SK-N-SH treated with all-trans-retinoic acid at 6 μM for 48 hours (cell line): ENCODE measurements at places on chromosomes 3 and 15.

- ATAC-seq, result no peak
These were observed 4.9 kb upstream of the TJP1 start for GRCh38 chr15:29826908-29827820.

DNA sequence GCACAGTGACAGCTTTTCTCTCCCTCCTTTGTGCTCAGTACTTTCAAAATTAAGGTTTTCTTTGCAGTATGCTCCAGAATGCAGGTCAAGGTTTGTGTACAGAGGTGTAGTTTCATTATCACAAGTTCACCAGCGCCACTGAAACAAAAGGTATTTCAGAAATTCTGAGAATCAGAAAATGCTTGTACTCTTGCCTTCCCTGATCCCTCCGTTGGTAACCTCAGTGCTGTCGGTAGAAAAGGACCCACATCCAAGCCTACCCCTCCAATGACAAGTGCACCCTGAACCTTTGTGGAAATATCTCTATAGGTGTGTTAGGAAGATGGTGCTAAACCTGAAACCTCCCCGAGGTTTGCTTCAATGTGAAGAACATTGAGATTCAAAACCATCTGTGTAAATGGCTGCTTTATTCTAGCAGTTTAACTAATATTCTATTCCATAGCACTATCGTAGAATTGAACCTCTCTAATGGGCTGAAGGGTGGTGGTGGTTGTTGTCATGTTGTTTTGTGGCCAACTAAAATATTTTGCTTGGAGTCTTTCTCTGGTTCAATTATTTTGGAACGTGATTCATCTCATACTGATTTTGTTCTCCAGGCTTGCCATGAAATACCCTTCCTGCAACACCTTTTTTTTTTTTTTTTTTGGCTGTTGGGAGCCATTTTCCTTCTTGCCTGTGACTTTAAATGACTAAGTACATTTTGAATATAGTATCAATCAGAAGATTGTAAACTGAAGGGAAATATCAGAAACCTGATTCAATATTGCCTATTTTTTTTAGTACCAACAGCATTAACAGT lies 20.7 kb downstream of the ZBTB38 start:
- no peak for ATAC-seq

GRCh38 chr3:73734211-73735089 lies 109.7 kb upstream of the PDZRN3 start:
- no peak for ATAC-seq

- no peak for ATAC-seq
These were observed 89.6 kb upstream of the GALNT15 start for GRCh38 chr3:16084887-16085286.

GRCh38 chr3:43180694-43181093 lies 74.8 kb upstream of the POMGNT2 start:
- ATAC-seq, result no peak

GRCh38 chr3:13379201-13379830 lies 40.8 kb downstream of the NUP210 start:
- peak; percentile 92 for ATAC-seq

DNA sequence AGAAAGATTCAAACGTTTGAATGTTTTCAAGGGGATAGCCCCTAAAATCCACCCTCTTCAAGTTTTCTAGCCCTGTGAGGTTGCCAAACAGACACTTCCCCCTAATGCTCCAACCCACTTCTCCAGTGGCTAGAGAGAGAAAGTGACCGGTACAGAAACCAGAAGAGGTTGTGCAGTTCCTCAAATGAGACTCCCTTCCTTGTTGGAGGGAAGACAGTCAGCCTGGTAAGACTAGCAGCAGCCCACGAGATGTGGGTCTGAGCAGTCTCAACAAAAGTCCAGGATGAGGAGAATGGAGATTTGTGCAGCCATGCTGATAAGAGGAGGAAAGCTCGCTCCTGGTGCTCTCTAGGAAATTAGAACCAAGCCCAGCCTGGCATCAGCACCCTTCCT lies 222.8 kb upstream of the TPRG1 start:
- ATAC-seq, result no peak

- ATAC-seq, result peak; percentile 71
These were observed 36.8 kb downstream of the MUC4 start for GRCh38 chr3:195774917-195775316.

DNA sequence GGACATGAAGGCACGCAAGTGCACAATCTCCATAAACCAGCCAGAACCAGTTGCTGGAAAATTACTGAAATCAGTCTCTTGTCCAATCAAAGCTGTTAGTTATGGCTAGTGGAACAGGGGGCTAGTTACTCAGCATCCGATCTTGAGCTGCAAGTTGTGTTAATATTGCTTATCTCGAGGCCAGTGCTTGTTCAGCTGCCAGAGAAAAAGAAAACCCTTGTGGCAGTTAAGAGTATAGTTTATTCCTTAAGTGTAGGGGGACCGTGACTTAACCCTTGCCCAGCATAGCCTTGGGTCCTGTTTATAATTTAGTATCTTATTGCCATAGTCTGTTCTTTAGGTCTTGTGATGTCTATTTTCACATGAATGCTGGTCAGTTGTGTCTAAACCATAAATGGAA lies 268.5 kb downstream of the CD47 start:
- ATAC-seq, result no peak

DNA sequence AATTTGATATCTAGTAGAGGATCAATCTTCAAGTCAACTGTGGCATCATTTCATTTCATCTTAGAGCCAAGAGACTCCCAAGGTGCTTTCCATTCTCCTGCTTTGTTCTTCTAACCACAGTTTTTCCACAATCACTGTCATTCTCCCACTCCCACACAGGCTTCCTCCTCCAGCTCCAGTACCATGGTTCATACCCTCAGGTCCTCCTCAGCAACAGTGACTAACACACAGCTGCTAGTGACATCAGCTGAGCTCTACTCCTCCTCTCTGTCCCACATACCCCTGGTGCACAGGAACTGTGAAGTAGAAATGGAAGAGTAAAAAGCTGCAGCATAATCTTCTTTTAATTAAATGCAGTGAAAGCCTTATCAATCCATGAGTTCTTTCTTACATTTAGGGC lies 200.2 kb upstream of the DPH6 start:
- no peak for ATAC-seq

- ATAC-seq, result peak; percentile 51
These were observed 177.6 kb upstream of the BCL6 start for GRCh38 chr3:187922704-187923416.

GRCh38 chr3:195566797-195567196 lies 16.9 kb downstream of the APOD start:
- no peak for ATAC-seq

GRCh38 chr3:156547637-156548036 lies 7.3 kb downstream of the SSR3 start:
- ATAC-seq, result peak; percentile 18

GRCh38 chr3:22960105-22960984 lies 242.8 kb upstream of the UBE2E2 start:
- ATAC-seq, result peak; percentile 74

- ATAC-seq, result no peak
These were observed 54.2 kb upstream of the PIK3R4 start for GRCh38 chr3:130800829-130801228.

DNA sequence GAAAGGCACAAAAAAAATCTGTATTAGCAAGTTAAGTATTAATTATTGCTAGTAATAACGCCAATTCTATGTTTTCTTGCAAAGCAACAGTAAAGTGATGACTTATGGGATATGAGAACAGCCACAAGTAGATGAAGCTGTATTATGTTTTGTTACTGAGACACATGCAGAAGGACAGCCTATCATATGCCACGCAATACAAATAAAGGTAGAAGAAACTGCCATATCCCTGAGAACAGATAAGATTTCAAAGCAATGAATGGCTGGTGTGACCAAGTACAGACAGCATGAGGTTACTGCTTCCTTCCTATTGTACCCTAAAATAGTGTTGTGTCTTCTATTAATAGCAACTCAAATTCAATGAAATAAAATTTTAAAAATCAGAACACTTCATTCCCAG lies 26.7 kb downstream of the STAG1 start:
- ATAC-seq, result no peak

DNA sequence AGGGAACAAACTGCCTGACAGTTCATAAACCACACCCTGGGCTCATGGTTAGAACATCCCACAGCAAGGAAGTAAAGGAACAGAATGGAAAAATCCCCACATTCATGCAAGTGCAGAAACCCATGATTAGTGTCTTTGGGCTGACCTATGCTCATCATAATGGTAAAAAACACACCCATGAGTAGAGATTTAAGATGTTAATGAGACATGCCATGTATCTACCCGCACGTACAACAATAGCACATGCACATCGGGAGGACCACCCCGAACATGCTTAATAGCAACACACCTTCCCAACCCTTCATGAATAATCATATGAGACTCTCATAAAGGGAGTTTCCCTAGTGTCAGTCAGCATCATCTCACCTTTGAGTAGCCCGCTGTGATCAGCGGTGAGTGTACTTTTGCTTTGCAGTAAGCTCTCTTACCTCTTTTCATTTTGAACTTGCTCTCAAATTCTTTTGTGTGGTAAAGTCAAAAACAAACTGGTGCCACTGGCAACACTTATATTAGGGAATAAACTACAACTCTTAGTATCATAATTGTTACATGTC lies 23.2 kb downstream of the ZBED2 start:
- ATAC-seq, result no peak

- no peak for ATAC-seq
These were observed 577.0 kb upstream of the MDFIC2 start for GRCh38 chr3:70889162-70890019.

- peak; percentile 30 for ATAC-seq
These were observed at the start of gene EFCC1 for GRCh38 chr3:129001101-129001805. EFCC1 (plus strand) TSS chr3:129001304; CDS start chr3:129001629, 325 bp downstream.

DNA sequence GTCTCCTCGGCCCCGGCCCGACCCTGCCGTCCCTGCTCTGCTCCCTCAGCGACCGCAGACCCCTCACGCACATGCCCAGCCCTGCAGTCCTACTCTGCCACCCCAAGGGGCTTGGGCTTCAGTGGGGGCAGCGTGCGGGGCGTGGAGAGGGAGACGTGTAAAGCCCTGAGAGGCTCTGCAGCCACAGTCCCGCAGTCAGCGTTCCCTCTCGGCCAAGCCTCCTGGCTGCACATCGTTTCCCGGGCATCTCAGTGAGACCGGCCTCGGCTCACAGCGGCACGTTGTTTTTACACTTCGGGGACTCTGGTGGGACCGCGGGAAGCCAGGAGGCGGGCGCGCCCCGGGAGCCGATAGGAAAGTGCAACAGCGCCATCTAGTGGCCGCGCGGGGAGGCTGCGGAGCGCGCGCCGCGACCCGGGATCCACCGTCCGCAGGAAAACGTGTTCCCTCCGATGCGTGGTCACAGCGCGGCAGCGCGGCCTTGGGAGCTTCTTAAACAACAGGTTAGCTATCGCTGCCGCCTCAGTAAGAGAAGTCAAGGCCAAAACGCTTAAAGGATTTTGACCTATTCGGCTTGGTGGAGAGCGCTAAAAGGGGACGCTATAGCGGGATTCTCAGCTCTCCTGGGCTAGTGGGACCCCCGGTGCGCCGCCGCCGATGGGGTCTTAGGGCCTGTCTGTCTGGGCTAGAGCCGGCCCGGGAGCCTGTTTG lies 226.8 kb upstream of the IGF1R start:
- ATAC-seq, result peak; percentile 91

DNA sequence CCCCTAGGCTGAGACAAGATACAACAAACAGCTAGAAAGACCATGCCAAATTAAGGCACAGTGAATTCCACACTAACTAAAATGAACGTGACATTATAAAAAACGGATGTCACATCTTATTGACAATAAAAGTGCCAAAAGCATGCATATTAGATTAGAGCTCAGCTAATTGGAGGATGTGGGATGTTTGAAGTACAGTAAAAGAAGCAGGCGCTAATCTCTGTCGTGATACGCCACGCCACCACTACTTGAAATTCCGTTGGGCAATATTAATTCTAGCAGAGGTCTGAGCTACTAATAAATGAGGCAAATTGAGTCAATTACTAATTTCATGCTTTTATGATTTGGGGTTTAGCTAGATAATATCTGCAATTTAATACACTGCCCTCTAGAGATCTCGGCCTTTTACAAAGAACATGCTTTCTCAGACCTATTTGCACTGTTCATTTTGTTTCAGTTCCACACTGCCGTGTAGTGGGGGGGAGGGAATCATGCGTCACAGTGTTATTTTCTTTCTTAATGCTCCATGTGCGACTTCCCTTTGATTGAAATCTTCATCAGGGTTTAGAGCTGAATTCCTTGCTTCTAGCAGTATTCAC lies 52.9 kb upstream of the ROBO2 start:
- peak; percentile 57; the same call in 2 of the 3 replicates for ATAC-seq

DNA sequence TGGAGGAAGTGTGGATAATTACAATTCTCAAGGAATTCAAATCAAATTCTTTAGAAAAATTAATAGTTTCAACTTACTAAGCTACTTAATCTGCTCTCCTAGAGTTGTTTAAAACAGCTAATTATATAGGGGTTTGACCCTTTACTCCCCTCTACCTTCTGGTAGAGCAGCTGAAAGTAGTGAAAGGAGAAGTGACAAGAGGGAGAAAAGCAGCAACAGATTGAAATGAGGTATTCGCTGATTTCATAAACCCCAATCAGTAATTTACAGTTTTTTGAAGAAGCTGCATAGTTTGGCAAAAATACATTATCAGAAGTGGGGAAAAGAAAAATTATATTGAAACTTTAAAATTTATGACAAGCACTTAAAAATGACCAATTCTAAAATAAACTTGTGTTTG lies 52.8 kb downstream of the ZMAT3 start:
- ATAC-seq, result no peak

DNA sequence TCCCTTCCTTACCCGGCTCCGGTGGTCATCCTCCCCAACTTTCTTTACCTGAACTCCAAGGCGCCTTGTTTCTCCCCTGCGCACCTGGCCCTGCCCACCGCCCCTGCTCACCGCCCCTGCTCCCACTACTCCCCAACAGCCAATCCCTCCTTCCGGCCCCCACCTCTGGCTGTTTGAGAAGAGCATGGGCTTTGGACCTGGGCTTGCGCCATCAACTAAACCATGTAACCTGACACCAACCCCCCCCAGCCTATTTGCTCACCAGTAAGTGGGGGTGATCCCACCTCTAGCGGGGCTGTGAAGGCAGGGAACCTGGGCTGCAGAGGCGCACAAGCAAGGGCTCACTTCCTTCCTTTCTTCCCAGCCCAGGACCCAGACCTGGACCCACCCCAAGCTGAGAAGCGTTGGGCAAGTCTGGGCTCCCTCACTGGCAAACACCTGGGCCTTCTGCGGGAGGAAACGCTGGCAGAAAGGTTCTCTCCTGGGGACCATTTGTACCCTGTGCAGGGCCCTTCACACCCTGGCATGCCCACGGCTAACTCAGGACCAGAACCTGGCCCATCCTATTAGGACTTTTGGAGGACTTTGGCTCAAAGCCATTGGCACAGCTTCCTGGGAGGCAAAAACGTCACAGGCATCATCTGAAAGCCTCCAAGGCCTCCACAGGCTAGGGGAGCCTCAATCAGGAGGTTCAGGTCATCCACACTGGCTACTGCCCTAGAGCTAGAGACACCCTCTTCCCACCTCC lies at the start of gene PLXNB1:
PLXNB1 (minus strand) TSS at position 127 of the 748 bp plus-strand sequence. CDS start 5,475 bp downstream, outside the sequence.
- no peak for ATAC-seq

DNA sequence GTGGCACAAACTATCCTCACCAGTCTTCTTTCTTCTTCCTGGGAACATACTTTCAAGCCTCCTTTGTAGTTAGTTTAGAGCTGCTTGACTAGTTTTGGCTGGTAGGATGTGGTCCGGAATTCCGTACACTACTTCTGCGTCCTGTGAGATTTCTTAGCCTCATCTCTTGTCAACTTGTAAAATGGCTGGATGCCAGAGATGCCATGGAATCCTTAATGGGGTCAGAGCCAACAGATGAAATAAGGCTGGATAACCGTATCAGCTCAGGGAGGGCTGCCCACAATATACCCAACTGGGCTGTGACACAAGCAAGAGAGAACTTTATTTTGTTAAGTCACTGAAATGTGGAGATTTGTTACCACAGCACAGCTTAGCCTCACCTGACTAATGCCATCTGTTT lies 466.9 kb upstream of the MDFIC2 start:
- no peak for ATAC-seq
